ENCODE measurements at places on chromosomes 2 and 18. TPM values are rescaled to one million over a fixed set of nuclear protein-coding genes. Genes with fewer than 3 reads are reported as not detected.

DNA sequence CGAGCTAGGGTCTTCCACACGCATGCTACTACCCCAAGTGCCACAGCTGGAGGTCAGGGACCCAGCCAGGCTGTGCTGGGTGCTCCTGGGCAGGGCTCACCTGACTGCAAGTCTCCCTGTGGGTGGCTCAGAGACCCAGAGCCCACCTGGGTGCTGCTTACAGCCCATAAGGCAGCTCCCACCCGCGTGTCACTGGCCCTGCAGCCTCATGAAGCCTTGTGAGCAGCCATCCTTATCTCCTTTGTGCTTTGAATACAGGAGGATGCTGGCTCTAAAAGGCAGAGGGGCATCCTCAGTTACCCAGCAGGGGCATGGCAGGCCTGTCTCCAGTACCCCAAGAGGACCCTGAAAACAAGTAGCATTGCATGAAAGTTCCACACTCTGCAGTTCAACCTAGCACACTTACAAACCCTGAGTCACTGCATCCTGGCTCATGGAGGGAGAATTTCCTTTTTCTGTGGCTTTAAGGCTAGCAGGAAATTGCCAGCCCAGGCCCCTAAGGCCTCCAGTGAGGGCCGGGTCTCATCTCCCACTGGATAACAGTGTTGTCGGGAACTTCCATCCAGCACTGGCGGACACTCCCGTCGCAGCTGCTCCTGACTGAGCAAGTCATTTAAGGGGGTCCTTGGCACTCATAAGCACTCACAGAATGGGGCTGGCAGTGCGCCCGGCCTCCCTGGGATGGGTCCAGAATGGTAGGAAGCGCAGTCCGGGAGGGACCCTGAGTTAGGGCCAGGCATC lies 137.1 kb downstream of the RPIA start:
- no peak for DNase-seq

DNA sequence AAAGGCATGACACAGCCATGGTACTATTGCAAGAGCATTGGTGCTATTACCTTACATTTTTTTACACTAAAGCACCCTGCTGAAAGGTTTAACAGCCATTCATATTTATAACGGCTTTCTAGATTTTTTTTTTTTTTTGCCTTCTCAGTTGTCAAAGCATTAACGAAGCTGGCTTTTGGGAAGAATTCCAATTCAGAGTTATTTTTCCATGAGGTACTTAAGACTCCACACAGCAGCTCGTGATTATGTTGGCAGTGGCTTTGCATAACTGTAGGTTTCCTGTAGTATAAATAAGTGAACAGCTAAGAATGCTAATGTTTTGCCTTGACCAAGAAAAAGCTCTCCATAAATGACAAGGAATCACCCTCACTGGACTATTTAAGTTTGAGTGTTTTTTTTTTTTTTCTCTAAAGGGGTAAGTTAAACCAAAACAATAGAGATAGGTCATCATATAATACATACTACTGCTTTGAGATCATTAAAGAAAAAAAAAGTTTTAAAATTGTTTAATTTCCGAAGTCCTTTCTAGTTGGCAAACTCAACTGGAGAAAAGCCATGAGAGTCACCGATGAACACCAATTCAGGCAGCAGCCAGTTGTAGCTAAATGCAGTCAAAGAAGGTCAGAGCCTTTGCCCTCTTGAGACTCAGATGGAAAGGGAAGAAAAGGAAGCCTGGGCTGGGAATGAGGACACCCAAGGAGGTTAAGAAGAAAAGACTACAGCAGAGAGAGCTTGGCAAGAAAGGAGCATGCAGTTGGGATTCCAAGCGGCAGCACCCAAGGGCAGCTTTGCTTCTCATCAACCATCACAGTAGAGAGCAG lies 187.4 kb upstream of the NCKAP5 start:
- no peak for DNase-seq

DNA sequence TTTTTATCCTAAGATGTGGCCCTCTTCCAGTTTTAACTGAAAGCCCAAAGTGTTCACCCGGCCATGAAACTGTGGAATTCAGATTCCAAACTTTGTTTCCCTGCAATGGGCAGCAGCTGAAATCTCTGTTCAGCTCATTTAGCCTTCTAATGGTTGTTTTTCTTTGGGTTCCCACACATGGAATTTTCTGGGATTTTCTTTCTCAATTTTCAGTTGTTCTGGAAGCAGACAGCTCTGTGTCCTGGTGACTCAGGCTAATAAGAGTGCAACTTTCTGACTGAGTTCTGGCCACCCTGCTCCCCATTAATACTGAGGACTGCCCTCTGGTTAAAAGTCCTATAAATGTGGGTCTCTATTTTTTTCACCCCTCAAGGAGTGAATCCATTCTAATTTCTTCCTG lies 78.5 kb downstream of the PMS1 start:
- no peak for DNase-seq

The NYAP2 gene
- total RNA-seq, result 0.15 TPM

- no peak for DNase-seq
Observed at GRCh38 chr18:77984178-77984577, 734.5 kb downstream of the GALR1 start.

DNA sequence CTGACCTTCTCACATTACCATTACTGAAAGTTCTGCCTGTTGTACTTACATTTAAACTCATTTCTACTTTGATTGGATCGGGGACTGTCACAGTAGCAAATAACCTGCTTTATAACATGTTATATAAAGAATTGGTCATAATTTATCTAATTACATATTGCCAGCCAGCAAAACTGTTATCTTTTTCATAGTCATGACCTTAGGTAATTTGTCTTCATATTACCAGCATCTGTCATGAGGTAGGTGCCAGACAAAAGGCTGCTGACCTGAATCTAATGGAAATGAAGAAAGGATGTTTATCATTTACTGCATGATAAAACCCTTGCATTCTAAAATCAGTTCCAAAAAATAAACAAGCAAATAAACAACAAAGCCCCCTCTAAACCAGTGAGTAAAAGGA lies 89.4 kb upstream of the LRP1B start:
- no peak for DNase-seq

The C2orf80 gene
- not detected for total RNA-seq

- no peak for DNase-seq
Observed at GRCh38 chr2:201413552-201413951, 37.7 kb downstream of the TRAK2 start.

DNA sequence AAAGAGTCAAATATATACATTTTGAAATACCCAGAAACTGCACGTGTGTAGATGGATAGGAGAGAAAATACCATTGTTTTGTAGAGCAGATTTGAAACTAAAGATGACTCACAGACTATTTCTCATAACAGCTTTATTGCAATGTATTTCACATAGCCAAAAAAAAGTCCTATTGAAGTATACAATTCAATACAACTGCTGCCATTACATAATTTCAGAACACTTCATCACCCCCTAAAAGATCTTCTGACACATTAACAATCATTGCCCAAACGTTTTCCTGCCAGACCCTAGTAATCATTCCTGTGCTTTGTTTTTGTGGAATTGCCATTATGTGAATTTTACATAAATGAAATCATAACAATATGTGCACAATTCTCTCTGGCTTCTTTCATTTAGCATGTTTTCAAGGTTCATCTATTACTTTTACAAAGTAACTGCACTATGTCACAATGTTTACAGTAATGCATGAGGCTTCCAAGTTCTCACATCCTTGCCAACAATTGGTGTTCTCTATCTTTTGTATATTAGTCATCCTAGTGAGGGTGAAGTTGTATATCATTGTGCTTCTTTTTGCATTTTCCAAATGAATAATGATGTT lies 378.6 kb upstream of the CWC22 start:
- DNase-seq, result no peak

DNA sequence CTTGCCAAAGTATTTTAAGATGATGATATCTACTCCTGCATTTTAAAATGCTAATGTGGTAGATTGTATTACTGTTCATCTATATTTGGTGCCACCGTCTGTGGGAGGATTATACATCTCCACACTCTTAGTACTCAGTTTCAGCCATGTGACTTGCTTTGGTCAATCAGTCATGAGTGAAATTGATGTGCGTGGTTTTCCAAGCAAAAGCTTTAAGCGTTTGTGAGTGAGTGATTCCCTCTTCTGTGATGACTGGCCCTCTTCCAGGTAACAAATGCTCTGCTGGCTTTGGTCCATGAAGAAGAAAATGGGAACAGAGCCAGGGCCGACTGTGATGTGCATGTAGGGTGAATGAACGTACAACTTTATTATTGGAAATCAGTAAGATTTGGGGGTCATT lies 330.4 kb downstream of the LPIN1 start:
- DNase-seq, result no peak

The FOXD4L1 gene
- 0.16 TPM for total RNA-seq

The ATRAID gene
- total RNA-seq, result 177 TPM

- no peak for DNase-seq
Observed at GRCh38 chr2:191362841-191363240, 117.6 kb downstream of the MYO1B start.

DNA sequence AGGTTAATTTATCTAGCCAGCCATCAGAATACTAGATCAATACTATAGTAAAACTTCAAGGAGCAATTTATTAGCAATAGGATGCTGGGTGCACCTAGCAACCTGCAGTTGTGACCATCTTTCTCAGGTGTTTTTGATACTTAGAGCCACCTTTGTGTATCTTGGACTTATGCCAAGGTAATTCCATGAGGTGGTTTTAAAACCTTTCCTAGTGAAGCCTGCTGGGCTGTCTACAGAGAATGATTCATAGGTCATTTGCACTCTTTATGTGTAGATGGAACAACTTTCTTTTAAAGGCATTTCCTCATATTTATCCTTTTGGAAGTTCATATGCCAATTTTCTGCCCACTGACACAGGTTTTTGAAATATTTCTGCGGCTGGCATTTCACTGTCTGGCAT lies 1030.1 kb upstream of the POU3F3 start:
- no peak for DNase-seq

- no peak for DNase-seq
Observed at GRCh38 chr2:72583376-72583775, 242.5 kb downstream of the EXOC6B start.

The REG3G gene
- total RNA-seq, result not detected

DNA sequence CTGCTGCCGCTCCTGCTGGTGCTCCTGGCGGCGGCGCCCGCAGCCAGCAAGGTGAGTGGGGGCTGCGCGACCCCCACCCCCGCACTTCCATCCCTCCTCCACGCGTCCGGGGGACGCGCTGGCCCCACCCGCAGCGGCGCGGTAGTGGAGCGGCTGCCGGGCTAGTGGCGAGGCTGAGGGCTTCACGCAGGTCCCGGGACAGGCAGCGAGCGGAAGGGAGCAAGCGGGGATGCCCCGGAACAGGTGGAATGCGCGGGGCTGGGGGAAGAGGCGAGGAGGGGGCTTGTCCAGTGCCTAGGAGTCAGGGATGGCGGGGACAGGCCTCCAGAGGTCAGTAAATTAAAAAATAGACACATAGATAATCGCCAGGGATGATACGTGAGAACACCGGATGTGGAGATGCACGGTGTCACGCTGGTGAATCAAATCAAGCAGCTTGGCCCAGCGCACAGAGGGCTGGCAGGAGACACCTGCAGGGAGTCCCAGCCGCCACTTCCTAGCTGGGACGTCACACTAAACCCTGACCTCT lies 403 bp downstream of the COL4A3 start:
- DNase-seq, result no peak

DNA sequence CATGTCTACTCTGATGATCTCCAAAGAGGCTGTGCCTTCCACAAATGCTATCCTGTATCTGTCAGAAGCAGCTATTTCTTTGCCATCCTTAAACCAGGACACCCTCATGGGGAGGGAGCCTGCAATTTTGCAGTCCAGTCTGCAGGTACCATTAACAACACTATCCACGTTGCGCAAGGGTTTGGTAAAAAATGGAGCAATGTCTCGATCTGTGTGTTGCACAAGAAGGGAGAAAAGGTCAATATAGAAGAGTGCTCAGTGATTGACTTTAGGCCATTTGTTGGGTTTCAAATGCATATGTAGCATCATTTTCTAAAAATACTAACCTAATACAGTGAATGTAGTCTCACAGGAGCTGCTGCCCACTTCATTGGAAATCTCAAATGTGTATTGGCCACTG lies 74.3 kb downstream of the TTN start:
- DNase-seq, result no peak

The MTCL1 gene
- total RNA-seq, result 7.2 TPM

DNA sequence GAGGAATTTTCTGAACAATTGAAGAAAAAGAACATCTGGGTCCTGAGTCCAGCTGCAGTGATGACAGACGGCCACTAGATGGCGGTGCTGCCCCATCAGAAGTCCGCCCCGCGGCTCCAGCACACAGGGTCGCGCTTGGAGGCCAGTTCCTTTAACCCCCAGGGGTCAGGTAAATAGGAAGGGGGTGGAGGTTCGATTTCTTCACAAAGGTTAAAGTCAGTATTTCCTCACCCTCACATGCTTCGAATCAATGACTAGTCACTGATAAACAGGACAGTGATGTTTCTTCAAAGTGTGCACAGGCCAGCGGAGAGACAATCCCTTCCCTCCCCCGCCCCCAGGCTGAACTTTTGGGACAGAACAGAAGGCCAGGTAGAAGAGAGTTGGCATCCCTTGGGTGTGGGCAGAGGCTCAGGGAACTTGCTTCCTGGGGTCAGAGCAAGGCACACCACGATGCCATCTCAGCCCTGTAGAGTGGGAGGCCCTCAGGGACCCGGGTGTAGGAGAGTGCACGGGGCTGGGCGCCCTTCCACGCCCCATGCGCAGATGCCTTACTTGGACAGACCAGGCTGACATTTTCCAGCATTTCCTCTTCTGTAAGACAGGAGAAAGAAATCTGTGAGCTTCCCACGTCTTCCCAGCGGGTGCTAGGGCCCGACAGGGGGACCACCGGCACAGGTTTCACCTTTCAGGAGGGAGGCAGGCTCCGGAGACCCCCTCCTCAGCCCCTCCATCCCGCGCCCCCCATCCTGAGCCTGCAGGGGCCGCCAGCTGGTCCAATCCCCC lies 722 bp downstream of the APOB start:
- DNase-seq, result no peak

- DNase-seq, result no peak
Observed at GRCh38 chr2:131646669-131647297, 119.1 kb downstream of the CCDC74A start.

DNA sequence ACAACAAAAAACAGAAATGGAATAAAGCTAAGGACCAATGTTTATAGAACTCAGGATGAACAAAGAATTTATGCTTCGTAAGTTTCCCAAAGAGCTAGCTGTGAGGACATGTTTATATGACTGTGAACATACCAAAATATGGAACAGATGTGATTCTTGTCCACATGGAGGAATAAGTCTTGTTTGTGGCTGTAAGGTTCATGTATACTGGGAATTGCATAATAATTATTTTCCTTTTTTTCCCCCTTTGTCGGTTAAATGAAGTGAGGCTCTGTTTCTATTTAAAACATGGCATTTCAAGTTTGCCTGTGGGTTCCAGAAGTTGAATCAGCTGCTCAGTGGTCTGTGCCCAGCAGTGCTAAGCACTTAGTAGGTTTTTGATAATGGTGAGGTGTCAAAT lies 108.1 kb downstream of the FHOD3 start:
- no peak for DNase-seq

- DNase-seq, result no peak
Observed at GRCh38 chr2:165238295-165238694, 919 bp upstream of the SCN2A start.

The CRACDL gene
- total RNA-seq, result 10.8 TPM

All from breast epithelium (tissue), 4 donors.